NCI-H1436 treated with DMSO at 0.1 percent for 48 hours (cell line): ENCODE measurements at places on chromosomes 6 and 20.
A peak's percentile ranks its signal among the peaks of the same experiment; 100 is the strongest.

DNA sequence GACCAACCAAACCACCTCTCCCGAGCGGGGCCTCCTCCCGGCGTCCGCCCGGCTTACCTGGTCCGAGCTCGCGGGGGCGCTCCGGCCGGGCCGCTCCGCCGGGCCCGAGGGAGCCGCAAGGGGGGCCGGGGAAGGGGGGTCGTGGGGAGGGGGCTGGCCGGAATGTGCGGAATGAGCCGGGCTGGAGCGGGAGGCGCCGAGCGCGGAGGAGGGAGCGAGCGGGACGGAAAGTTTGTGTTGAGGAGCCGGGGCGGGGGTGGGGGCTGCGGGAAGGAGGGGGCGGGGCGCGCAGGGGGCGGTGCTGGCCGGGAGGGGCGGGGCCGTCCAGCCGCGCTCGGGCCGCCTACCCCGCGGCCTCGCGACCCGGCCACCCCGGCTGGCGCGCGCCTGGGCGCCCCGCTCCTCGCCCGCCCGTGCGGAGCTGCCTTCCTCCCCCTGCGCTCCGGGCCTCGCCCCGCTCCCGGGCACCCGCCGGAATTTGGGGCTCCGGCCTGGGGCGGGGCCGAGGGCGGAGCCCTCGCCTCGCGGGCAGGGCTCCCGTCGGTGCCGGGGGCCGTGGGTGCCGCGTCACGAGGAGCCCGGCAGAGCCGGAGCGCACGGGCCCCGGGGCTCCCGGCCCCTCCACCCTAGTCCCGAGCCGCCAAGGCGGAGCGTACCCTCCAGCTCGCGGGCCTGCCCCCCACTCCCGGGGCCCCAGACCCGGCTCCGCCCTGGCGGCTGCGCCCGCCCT is at the start of gene TEAD3:
TSS of gene TEAD3 (minus strand) at position 239 of the 730 bp plus-strand sequence.
- DNase-seq: no peak

- DNase-seq: no peak
Measured at GRCh38 chr6:1144842-1145767, 166.8 kb upstream of the FOXQ1 start.

DNA sequence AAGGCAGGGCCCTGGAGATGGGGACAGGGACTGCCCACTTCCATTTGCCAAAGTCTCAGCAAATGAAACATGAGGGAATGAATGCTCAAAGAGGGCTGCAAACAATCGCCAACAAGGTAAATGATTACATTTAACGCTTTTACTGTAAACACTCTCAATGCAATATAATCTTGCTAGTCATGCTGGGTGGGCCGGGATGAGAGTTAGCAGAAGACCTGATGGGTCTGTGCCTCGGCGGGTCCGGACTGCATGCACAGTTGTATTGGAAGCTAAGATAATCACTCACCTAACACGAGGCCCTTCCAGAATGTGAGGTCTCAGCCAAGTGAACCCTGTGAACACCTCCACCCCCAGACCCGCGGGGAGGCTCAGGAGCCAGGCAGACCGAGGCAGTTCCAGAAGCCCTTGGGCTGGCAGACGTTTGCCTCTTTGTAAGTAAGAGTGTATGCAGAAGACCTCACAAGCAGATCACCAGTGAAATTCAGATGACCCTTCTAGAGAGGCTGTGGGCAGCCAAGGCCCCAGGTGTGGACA is 4.7 kb upstream of the SLCO4A1 start:
- DNase-seq: no peak

DNA sequence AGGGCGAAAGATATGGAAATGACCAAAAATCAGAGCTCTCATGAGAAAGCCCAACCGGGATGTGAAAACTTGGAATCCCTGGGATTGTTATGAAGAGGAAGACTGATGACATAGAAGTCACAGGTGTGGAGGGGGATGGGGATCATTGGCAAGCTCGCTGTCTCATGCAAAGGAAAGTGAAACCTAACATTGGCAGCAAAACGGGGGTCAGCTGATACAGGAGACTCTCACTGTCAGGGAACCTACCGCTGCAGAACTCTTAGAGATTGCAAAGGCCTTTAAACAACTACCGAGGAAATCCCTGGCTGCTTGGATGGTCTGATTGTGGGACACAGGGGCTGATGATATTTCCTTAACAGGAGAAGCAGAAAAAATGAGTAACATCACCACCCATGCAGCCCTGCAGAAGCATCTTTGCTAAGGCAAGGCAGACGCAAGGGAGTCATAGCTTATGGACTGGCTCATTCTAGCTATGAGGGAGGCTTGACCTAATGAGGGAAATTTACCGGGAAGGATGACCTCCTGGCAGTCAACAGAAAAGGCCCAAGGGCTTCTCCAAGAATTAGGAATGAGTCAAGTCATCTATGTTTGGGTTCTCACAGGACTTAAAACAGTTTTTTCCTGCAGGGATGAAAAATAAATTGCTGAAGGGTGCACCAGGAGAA is 7.0 kb downstream of the MUC21 start:
- no peak for DNase-seq

GRCh38 chr20:23477223-23477622 is 13.7 kb upstream of the CST8 start:
- no peak for DNase-seq

DNA sequence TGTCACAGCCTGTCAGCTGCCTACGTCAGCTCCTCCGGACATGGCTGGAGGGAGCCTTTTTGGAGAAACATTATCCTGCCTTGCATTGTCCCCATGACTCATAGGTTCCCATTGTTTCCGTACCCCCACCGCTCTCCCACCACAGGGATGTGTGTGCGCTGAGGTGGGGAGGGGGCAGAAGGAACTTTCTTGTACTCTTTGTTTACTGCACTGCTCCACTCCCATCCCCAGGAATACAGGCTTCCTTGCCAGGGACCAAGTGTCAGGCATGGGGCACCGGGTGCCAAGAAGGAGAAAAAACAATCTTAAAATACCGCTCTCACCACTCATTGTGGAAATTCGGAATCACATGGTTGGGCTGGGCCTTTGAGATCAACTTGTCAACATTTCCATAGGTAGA is 51.0 kb downstream of the KCNK5 start:
- DNase-seq: no peak

DNA sequence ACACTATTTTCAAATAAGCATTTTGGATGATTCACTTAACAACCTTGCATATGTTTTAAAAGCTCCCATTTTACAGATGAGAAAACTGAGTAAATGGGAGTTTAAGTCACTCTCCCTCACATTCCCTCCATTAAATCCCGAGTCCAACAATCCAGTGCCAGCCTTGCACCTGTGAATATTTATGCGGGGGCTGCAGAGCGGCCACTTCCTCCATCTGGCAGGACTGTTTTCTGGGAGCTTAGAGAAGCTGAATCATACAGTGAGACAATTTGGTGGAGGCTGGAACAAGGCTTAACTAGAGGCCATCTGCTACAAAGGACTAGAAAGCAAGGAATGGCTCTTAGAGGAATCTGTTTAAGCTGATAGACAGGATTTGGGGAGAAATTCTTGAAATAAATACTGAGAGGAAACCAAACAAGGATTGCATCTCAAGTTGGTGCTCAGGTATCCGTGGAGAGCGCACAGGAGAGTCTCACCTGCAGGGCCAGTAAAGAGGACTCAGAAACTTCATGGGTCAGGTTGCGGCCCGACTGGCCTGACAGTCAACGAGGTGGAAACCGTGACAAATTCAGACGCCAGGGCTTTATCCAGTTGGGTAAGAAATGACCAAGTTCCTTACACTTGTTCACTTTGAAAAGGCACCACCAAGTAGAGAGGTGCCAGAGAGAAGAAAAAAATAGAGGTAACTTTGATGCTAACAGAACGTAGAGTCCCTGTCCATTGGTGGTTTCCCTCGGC is 478.5 kb downstream of the QKI start:
- DNase-seq: no peak

GRCh38 chr6:86251106-86251505 is 608.4 kb upstream of the SYNCRIP start:
- no peak for DNase-seq

- no peak for DNase-seq
Measured at GRCh38 chr6:152189736-152190135, 382.3 kb downstream of the ESR1 start.

GRCh38 chr6:71287038-71287437 is 1.6 kb upstream of the OGFRL1 start:
- no peak for DNase-seq

DNA sequence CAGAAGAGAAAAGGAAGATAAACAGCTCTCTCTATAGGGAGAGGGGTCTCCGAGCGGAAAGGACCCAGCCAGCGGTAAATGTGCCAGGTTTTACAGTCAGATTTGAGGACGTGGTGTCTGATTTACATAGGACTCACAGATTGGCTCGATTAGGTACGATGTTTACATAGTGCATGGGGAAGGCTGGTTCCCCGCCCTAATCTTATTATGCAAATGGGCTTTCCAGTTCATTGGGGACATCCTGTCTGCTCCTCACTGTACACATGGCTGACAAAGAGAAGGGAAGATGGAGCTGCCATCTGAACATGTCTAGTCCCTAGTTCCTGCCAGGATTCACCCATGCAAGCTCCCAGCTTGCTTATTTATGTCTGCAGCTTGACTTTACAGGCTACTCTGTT is 119.9 kb downstream of the RNF144B start:
- DNase-seq: peak; percentile 75

DNA sequence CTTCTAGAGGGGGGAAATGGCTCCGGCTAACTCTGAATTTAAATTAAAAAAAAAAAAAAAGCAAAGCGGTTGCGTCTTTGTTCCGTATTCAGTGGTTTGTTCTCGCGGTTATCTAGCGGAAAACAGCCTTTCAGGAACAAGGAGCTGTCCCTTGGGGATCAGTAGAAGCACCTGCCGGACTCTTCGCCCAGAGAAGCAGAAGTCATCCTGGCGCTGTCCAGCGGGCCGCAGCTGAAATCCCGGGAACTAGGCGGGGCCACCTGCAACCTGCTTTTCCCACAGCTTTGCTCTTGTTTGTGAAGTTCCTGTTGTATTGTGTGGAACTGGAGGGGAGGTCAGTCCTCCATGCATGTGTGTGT is 43.9 kb upstream of the GJE1 start:
- no peak for DNase-seq
